ENCODE measurements at places on chromosomes 11 and 22.

- no peak for DNase-seq
These were observed 16.6 kb downstream of the DSCAML1 start for GRCh38 chr11:117780456-117780855.

DNA sequence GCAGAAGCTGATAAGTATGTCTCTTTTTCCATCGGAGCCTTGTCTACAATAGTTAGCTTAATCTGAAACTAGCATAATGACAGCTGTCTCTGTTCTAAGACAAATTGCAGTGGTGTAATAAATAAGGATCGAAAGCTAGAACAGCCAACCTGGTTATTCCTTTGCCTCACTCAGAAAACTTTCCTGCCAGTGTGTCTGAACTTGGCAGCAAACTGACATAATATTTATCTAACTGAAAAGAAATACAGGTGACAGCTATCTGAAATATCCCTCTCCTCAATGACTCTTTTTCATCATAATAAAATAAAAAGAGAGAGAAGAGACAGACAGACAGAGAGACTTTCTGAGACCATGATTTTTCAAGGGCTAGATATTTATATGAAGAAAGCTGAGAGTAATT lies 642.5 kb downstream of the LRRC4C start:
- no peak for DNase-seq

DNA sequence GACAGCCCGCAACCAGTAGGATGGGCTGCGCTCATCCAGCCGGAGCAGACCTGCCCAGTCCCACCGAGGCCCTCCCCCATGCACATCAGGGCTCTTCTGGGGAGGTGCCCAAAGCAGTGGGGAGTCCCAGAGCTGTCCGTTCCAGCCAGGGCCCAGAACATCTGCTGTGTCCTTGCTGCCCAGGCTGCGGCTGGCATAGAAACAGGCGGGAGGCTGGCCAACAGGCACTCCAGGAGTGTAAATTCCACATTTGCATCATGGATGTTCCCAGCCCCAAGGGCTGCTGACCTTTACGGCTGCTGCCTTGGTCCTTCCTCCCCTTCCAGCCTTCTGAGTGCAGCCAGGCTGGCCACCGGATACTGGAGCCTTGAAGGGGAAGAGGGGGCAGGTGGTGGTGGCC lies 30.0 kb upstream of the SYT7 start:
- no peak for DNase-seq

- DNase-seq: no peak
These were observed 10.5 kb downstream of the CLMP start for GRCh38 chr11:123184531-123184930.

- DNase-seq: peak; percentile 8
These were observed 189.0 kb downstream of the DDX10 start for GRCh38 chr11:108853864-108854263.

- DNase-seq: no peak
These were observed 24.0 kb downstream of the SWAP70 start for GRCh38 chr11:9687711-9688477.

DNA sequence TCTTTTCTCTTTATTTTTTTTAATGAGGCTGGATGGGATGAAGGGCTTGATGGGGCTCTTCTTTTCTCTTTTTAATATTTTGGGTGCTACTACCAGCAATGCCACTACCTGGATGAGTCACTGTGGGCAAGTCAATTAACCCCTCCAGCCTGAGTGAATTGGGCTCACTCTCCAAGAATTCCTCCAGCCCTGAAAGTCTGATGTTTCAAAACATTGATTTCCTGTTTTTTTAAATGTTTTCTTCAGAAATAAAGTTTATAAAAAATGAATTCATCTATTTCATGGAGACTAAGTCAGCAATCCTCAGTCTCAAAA lies 812 bp upstream of the OR5A2 start:
- no peak for DNase-seq

- DNase-seq: no peak
These were observed 20.7 kb upstream of the CECR2 start for GRCh38 chr22:17348464-17349103.

DNA sequence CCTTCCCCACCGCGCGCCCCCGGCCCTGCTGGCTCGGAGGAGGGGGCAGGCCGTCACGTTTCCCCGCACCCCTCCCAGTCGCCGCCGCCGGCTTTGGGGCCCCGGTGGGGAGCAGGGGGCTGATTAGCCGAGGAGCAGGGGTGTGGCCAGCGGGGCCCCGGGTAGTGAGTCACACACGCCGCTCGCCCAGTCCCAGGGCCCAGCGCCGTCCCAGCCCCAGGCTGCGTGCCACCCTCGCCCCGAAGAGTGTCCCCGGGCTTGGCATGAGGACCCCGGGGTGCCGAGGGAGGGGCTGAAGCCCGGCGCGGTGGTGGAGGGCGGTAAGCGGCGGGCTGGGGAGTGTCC lies 34.4 kb downstream of the PRDM11 start:
- peak; percentile 10 for DNase-seq

GRCh38 chr11:73404506-73405145 lies 28.4 kb downstream of the RELT start:
- no peak for DNase-seq

- DNase-seq: no peak
These were observed 122.2 kb upstream of the CADM1 start for GRCh38 chr11:115626414-115626813.

DNA sequence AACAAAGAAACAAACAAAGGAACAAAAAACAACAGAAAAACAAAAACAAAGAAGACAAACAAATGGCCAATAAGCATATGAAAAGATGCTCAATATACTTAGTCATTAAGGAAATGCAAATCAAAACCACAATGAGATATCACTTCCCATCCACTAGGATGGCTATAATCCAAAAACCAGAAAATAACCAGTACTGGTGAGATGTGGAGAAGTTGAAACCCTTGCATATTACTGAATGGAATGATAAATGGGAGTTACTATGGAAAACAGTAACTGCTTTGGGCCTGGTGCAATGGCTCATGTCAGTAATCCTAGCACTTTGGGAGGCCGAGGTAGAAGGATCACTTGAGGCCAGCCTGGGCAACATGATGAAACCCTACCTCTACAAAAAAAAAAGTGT lies 44.9 kb upstream of the RBFOX2 start:
- DNase-seq: no peak

DNA sequence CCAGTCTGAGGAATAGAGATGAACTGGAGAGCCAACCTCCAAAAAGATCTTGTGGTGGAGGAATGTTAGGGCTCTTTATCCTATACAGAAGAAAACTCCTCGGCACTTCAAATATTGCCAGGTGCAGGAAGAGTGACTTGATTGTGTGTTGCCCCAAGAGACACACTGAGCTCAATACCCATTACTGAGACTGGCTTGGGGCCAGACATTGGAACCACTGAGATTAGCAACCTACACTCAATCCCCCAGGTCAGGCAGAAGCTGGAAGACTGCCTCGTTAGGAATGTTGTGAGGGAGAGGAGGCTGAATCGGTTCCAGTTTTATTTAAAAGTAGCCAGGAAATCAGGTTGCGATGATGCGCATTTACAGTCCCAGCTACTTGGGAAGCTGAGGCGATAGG lies 2.4 kb upstream of the SGSM3 start:
- no peak for DNase-seq

DNA sequence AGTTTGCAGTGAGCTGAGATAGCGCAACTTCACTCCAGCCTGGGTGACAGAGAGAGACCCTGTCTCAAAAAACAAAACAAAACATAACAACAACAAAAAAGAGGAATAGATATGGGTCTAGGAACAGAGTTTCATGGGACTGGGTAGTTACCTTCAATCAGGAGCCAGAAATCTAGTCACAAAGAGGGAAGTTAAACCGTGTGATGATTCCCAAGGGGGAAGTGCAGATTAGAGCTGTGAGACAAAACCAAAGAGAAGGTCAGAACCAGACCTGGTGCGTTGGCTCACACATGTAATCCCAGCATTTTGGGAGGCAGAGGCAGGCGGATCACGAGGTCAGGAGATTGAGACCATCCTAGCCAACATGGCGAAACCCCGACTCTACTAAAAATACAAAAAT lies 42.1 kb upstream of the LARGE1 start:
- DNase-seq: no peak

GRCh38 chr11:73204711-73205121 lies 13.4 kb upstream of the P2RY2 start:
- no peak for DNase-seq

- DNase-seq: no peak
These were observed 10.0 kb upstream of the TMEM191C start for GRCh38 chr22:21457023-21457787.

DNA sequence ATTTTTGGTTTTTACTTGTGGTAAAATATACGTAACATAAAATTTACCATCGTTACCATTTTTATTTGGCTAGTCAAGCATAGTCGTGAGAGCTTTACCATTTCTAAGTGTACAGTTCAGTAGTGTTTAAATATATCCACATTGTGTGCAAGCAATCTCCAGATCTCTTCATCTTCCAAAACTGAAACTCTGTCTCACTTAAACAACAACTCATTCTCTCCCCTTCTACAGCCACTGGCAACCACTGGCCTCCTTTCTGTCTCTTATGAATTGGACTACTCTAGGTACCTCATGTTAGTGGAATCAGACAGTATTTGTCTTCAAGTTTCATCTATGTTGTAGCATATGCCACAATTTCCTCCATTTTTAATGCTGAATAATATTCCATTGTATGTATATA lies 37.4 kb downstream of the SMC1B start:
- DNase-seq: no peak

DNA sequence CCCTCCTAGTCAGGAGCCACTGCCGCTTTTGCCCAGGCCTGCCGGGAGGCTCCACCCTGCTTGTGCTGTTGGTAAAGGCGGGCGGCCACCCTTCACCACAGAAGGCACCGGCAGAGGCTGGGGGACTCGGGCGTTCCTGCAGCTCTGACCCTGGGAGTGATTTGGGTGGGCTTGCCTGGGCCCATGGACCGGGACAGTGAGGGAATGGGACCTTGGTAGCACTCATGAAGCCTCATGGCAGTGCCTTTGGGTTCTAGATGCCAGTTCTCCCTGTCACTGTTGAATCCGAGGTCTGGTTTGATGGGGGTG lies 4.4 kb downstream of the TPCN2 start:
- no peak for DNase-seq

- no peak for DNase-seq
These were observed 8.4 kb downstream of the XBP1 start for GRCh38 chr22:28791841-28792490.

DNA sequence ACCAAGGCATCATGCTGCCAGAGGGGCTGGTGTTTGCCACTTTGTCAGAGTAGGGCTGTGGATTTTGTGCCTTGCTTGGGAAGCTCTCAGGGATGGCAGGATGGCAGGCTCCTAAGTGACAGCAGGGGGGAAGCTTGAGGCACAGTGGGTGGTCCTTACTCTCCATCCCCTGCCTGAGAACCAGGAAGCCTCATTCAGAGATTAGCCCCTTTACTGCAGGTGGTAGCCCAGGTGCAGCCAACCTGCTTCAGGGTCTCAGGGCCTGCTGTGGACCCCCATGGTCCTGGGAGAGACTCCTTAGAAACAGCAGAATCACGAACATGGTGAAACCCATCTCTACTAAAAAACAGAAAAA lies 8.9 kb upstream of the ST3GAL4 start:
- no peak for DNase-seq

GRCh38 chr22:43270314-43270908 lies 72.8 kb downstream of the SCUBE1 start:
- no peak for DNase-seq

- DNase-seq: no peak
These were observed 3.5 kb downstream of the RRP8 start for GRCh38 chr11:6599881-6600390.

- DNase-seq: peak; percentile 30
These were observed 221.9 kb upstream of the TBCEL start for GRCh38 chr11:120801801-120802689.

GRCh38 chr11:70532066-70532440 lies 133.7 kb downstream of the CTTN start:
- DNase-seq: no peak

DNA sequence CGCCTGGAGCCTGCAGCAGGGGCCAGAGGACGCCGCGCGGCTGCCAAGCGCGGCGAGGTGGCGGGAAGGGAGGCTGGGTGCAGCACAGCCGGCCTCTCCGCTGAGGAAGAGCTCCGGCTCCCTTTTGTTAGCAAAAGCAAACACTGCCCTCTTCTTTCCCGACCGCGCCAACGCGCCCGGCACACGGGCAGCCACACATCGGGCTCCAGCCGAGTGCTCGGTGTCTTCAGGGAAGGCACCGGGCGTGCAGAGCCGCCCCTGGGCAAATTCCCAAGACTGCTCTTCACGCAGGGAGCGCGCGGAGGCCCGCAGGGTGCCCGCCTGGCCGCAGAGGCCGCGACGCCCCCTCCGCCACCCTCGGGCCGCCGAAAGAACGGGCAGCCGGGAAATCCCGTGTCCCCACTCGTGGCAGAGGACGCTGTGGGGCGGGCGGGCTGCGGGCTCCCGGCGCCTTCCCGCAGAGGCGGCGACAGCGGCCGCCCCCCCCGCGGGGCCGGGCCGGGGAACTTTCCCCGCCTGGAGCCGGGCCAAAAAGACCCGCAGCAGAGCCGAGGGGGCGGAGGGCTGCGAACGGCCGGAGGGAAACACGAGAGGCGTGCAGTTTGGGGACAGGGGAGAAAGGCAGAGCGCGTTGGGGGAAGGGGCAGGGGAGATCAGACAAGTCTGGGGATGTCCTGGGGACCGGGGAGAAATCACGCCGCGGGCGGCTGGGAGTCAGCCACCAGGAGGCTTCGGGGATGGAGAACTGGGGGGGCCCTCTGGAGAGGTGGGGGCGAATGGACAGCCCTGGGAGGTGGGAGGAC lies 931 bp downstream of the CADM1 start:
- no peak for DNase-seq

DNA sequence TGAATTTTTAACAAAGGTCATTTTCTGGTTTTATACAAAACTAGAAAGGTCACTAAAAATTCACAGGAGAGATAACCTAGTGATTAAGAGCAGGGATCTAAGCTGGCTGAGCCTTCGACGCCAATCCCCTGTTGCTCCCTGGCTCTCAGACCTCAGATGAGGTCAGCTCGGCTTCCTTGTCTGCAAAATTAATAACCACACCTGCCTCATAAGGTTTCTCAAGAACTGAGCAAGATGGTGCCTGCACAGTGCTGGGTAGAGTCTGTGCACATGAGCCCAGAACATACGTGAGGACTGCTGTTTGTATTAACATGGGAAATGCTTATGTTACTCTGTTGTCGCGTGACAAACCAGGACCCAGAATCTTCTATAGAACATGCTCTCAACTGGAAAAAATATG lies 24.4 kb upstream of the CD5 start:
- DNase-seq: peak; percentile 60

GRCh38 chr11:133555034-133555433 lies 22.7 kb upstream of the OPCML start:
- no peak for DNase-seq

GRCh38 chr11:70002433-70002832 lies 75.7 kb upstream of the ANO1 start:
- no peak for DNase-seq

- no peak for DNase-seq
These were observed 9.2 kb upstream of the NARS2 start for GRCh38 chr11:78583889-78584288.

GRCh38 chr11:27408246-27408800 lies 45.3 kb upstream of the CCDC34 start:
- DNase-seq: no peak

- DNase-seq: no peak
These were observed 216.9 kb upstream of the ARHGAP20 start for GRCh38 chr11:110929129-110929528.
